RWPE1 (cell line): ENCODE measurements at places on chromosomes 6 and 20.

DNA sequence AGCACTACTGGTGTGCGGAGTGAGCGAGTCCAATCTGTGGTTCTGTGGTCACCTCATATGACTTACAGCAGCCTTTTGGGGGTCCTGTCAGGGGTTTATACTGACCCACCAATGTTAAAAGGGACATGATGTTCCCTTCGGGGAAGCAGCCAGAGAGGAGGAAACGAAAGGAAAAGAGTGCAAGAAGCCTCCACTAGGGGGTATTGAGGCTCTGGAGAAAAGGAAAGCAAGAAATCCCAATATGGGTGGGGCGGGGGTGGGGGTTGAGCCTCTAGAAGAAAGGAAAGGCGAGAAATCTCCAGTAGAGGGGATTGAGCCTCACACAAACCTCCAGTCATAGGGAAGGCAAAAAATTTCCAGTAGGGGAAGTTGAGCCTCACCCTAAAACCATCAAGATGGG lies 249.3 kb upstream of the ECI2 start:
- DNase-seq: no peak

DNA sequence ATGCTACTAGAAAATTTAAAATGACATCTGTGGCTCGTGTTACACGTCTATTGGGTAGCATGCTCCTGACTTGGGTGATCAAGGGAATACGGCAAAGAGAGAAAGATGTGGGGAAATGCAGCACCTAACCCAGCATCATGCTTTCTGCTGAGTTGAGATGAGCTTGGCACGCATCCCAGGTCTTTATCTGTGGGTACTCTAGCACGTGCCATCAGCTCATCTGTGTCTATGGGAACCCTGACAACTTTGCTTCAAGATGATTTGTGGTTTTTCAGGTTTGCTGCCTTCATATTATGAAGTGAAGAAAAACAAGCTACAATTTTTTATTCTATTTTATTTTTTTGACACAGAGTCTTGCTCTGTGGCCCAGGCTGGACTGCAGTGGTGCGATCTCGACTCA lies 21.0 kb downstream of the RNASET2 start:
- DNase-seq: no peak

DNA sequence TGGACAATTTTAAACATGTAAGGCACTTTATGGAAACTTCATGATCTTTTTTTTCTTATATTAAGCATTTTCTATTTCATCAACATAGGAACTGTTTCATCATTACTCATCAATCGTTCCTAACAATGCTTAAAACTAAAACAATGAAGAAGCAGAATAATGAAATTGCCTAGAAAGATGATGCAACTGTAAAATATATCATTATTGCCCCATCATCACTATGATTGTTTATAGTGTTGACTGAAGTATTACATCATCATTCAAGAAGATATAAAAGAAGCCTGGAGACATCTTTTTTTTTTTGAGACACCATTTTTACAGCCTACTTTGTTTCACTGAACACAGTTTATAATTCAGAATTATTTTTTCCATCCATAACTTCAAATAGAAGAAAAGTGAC lies 147.2 kb downstream of the TRDN start:
- no peak for DNase-seq

DNA sequence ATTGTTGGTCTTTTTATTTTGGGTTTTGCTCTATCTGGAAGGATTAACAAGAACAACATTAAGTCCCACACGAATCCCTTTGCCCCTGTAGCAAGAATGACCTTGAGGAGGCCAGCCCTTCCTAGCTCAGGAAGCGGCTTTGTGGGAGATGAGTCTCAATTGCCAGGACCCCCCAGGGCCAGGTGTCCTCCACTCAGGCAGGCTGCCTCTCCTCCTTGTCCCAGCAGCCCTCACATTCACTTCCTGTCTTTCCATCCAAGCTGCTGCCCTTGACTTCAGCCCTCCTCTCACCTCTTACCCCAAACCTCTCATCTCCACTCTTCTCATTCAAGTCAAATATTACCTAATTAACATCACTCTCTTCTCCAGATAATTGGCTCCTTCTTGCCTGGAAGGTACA lies 22.6 kb upstream of the SYNDIG1 start:
- no peak for DNase-seq

- no peak for DNase-seq
Observed at GRCh38 chr6:7542065-7542873, 798 bp downstream of the DSP start.

DNA sequence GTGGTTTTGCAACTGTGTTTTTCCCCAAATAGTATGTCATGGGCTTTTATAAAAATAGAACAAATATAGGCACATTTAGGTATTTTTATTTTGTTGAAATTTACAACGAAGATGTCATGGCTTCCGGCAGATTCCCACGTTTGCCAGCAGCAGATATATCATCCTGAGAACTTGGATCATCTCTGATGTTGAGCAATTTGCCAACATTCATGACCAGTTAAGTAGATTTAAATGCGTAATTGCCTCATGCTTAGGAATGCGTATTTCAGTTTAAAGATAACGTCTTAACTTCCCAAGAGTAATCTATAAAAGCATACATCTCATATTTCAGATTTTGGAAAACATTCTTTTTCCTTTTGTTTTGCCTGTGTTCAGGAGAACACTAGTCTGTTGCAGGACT lies 457.8 kb downstream of the QKI start:
- peak; percentile 15 for DNase-seq

- no peak for DNase-seq
Observed at GRCh38 chr6:167467282-167467681, 142.4 kb downstream of the TTLL2 start.

DNA sequence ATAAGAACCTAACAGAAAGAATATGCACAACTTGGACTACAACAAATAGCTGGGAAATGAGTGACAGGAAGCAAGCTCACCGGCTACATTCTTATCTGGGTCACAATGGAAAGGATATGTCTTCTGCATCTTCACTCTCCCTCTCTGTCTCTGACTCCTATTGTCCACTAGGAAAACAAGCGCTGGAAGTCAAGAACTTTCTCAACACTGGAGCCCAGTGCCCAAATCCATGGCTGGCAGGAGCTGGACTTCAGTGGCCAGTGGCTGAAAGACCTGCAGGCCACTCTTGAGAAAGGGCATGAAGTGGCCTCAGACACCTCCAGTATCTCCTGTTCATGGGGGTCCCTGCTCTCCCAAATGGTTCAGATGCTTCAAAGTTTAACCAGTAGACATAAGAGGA lies 62.0 kb downstream of the FAM50B start:
- DNase-seq: no peak

- DNase-seq: no peak
Observed at GRCh38 chr20:33092361-33092760, 12.9 kb downstream of the BPIFB4 start.
